ENCODE measurements at places on chromosomes 4 and X.

DNA sequence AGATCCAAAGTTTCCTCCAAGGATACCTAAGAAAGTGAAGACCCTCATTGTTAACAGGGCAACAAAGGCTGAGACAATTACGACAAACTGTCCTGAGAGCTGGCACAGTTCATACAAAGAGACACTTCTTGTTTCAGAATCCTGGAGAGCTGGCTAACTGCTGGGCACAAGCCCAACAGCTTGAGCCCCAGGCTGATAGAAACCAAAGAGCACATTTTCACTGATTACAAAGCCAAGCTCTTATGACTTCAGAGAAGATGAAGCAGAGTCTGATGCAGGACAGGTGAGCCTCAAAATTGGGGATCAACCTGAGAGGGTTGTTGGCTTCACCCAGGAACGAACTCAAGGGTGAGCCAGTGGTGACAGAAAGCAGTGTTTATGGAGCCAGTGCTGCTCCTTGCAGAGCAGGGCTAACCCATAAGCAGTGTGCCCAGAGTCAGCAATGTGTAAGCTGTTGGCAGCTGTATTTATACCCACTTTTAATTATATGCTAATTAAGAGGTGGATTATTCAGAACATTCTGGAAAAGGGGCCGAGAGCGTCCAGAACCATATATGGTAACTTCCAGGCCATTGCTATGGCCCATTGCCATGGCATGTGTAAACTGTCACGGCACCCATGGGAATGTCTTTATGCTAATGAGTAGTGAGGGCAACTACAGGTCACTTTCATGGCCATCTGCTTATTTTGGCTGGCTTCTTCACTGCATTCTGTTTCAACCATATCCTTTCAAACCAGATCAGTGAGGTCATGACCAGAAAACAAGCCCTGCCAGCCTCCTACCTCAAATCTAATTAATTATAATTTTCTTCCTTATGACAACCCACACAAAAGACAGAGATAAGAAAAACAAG, 183.7 kb downstream of the EVC2 start:
- peak; percentile 58 for DNase-seq

DNA sequence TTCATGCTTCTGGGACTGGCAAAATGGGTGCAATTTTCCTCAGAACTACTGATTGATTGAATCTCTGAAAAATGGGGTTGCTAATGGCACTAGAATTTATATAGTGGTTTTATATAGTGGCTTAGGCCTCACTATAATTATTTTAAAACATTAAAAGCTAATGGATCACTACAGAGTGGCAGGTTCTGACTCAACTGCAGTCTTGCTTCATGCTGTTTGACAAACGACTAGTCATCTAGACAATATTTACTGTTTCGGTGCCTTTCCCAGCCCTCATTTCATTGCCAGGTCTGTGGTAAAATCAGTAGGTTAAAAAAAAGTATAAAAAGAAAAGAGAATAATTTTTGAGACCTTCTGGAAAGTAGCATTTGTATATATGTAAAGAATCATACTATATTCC, 352.8 kb upstream of the ATOH1 start:
- no peak for DNase-seq

GRCh38 chr4:121674696-121675095, 22.1 kb downstream of the ANXA5 start:
- no peak for DNase-seq

DNA sequence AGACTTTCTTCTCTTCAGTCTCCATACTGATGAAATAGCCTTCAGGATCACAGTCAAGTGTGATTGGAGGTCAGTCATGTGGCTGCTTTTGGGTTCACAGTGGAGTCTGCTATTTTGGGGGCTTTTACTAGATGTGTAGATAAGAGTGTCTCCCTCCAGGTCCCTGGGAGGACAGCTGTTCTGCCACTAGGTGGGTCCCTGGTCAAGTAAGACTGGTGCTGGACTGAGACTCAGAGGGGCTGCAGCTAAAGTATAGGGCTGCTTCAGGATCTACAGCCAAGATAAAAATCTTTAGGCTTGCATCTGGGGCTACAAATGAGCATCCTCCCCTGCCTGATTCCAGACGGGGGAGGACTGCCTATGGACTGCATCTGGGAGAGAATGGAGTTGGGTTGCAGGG, 200.7 kb upstream of the ANKRD50 start:
- no peak for DNase-seq

DNA sequence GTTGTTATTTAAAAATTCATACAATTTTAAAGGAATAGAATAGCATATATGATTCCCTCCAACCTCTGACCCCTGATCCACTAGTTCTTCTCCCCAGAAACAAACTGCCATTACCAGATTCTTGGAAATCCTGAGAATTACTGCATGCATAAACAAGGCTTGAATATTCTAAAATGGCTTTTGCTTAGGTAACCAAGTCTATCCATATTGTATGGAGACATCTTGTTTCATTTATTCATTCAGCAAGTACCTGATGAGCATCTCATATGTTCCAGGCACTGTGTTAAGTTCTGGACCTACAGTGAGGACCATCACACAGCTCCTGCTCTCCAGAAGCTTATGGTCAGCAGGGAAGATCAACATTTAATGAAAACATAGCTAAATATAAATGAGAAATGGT, 49.4 kb downstream of the TMEM164 start:
- no peak for DNase-seq

Measured in EL (cell line).